HCT116 (cell line): ENCODE measurements at places on chromosomes 3 and 15.

- DNase-seq = no peak
Observed at GRCh38 chr3:133368371-133369067, 31.3 kb upstream of the BFSP2 start.

- no peak for DNase-seq
Observed at GRCh38 chr3:192636517-192637444, 90.6 kb downstream of the FGF12 start.

DNA sequence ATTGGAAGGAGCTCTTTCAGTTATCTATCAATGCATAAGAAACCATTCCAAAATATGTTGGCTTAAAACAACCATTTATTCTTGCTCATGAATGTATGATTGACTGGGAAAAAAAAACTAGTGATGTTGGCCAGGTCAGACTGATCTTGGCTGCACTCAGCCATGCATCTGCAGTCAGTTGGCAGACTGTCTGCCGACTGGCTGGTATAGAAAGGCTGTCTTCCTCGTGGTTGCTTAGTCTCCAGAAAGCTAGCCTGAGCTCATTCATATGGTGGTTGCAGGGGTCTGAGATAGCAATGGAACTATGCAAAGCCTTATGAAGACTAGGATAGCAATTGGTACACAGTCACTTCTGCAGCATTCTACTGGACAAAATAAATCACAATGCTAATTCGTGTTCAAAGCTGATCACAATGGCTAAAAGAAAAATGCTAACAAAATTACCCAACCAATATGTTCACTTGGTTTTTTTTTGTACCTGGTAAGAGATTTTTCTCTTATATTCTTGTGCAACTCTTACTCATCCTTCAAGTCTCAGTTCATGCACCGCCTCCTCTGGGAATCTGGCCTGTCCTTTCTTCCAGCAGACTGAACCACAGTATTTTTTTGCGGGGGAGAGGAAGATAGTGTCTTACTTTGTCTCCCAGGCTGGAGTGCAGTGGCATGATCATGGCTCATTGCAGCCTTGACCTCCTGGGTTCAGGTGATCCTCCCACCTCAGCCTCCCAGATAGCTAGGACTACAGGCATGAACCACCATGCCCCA lies 126.8 kb downstream of the KCNAB1 start:
- no peak for DNase-seq

GRCh38 chr15:89329329-89330084 lies 5.1 kb downstream of the POLG start:
- no peak for DNase-seq

- no peak for DNase-seq
Observed at GRCh38 chr3:115864911-115865310, 241.6 kb downstream of the GAP43 start.

DNA sequence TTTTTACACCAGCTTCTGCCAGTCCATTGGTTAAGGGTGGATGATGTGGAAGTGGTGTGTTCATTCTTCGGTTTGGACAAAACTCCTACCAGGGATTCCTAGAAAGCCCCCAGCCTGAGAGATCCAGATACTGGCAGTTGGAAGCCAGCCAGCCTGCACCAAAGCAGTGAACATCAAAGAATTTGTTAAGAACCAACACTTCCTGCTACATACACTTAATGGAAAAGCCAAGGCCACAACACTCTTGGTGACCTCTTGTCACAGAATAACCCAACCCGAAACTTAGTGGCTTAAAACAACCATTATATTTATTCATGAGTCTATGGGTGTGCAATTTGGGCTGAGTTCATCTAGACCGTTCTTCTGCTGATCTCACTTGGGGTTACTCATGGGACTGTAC lies 42.9 kb upstream of the ADAMTS9 start:
- no peak for DNase-seq
